ENCODE measurements at places on chromosomes 7 and 10.

DNA sequence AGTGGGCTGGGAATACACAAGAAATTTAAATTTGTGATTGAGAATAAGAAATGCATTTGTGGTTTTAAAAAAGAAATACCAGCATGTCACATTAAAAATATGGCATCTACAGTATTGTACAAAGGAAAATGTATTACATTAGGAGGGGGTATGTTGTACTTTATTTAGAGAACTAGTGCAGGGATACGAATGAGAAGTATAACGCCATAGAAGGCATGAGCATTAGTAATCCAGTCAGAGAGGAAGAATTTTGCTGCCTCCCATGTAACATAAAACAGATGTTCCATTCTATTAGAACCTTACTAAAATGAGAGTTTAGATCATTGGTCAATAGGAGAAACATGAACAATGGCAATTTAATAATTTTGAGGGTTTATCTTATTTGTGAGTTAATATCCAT, 182.2 kb downstream of the ADK start:
- no peak for DNase-seq

- DNase-seq = no peak
These were observed 55.0 kb upstream of the NKX6-2 start for GRCh38 chr10:132840698-132841614.

DNA sequence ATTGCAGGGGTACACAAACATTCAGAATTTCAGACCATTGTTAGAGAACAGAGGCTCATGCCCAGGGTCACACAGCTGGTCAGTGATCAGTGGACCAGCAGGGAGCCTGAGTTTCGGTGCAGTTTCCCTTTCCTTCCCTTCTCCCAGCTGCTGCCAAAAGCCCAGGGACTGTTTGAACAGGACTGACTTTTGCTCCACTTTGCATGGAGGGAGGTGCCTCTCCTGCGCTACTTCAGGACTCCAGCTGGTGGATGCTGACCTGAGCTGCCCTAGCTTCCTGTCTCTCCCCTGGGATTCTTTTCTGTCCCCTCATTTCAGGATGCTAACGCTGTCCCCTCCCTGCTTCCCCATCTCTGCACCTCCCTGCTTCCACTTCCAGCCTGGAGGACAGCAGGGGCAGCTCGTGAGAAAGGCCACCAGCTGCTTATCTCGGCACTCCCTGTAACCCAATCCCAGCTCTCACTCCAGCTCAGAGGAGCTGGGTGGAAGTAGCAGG, 14.5 kb downstream of the SH2D4B start:
- no peak for DNase-seq

- DNase-seq = no peak
These were observed 439 bp upstream of the EMX2 start for GRCh38 chr10:117541909-117542705.

DNA sequence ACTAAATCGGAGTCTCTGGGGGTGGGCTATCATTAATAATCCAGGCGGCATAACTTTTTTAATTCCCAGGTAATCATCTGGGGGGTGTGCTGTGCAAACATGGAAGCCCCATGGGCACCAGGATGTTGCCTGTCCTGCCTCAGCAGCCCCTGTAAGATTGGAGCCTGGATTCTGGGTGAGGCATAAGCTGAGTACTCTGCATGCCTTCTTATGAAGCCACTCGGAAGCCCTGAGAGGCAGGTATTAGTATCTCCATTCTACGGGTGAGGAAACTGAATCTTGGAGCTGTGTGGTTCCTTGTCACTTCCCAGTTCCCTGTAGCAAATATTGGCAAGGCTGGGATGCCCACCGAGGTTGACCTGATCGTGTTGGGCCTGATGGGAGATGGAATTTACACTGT, 7.4 kb upstream of the OPN4 start:
- DNase-seq = no peak

DNA sequence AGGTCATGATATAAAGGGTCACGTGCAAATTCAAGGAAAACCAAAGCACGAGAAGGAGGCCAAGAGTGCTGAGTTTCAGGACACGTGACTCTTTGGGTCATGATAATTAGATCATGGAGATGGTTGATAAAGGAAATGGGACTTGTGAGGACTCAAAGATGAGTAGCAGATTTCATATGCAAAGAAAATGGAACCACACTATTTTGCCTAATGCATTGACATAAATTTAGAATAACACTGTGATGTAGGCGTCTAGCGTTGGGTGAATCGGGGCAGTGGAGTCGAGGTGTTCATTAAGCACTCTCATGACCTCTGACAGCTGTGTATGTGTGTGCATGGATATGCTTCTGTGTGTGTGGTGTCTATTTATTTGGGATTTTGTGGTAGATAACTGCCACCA, 1025.6 kb upstream of the LRRTM3 start:
- DNase-seq = no peak

DNA sequence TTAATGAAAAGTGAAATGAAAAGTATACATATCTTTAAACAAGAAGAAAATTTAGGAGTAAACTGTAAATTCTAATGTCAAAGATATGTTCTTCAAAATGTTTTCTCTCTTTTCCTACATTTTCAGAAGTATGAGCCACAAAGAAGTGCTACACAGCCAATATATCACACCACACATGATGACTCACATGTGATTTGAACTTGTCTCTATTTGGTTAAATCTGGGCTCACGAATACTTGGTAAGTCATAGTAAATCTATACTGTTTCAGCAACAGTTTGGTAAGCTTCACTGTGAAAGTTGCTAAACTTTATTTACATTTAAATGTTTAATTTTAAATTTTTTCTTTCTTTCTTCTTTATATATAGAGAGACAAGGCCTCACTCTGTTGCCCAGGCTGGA, 380.6 kb upstream of the IGFBP3 start:
- DNase-seq = no peak

DNA sequence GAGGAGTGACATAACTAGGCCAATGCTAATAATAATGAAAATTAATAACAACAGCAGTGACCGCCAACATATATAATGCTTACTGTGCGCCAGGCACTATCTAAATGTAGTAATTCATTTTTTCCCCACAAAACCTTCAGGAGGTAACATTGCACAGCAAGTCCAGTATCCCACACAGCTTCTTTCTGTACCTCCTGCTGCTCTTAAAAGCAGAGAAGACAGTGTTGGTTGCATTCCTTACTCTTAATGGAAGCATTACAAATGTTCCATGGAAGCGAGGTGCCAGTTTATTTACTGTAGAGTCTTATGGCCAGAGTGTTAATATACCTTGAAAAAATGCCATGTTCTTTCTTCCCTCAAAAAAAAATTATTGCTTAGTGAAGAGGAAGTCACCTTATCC, 168.2 kb downstream of the LRRC4 start:
- DNase-seq = no peak

GRCh38 chr7:100623951-100624824, 11.8 kb downstream of the MOSPD3 start:
- DNase-seq = no peak

DNA sequence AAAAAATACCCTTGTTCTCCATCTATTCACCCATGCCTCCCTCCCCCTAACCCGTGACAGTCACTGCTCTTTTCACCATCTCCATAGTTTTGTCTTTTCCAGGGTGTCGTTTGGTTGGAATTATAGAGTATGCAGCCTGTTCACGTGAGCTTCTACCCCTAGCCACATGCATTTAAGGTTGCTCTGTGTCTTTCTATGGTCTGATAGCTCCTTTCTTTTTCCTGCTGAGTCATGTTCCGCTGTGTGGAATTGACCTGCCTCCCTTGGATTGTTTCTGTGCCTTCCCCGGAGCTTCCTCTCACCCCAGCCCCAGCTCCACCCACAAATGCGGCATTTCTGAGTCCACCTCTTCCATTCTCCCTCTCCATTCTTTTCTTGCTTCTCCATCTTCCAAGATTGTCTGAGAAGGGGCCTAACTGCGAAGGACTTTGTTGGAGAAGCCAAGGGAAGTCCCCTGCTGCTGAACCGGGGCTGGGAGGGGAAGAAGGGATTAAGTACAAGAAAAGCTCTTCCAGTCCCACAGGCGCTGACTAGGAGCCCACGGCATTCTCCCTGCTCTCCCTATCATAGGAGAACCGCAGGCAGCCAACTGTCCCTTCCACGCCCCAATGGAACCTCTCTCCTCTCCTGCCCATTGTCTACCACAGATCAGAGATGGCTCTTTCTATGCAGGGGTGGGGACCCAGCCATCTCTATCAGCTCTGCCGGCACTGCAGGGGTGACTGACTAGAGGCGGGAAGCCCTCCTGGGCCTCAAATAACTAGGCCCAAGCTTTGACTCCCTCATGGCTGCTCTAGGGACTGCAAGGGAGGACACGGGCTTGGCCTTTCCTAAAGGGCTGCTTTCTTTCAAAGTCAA, 87.5 kb upstream of the ANLN start:
- DNase-seq = no peak

GRCh38 chr10:5606864-5607263, 59.5 kb downstream of the ASB13 start:
- no peak for DNase-seq

DNA sequence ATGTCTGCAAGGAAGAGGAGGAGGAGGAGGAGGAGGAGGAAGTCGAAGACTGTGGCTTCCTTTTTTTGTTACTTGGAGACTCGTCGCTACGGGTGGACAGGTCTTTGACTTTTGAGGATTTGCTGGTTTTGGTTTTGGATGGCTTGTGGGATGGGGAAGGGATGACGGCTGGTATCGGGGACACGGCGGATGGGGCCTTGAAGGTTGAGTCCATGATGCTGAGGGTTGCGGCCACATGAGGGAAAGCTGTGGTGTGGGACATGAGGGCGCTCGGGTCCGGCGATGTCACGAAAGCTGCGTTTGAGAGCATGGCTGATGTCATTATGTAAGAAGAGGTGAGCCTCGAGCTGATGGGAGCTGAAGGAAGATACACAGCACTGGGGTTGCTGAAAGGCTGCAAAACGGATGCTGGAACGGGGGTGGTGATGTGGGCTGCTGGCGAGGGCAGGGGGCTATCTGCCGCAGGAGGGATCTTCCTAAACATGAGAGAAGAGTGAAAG, 33.1 kb upstream of the EFCAB10 start:
- DNase-seq = no peak

- no peak for DNase-seq
These were observed 645.9 kb downstream of the ARL4A start for GRCh38 chr7:13333371-13333770.

- DNase-seq = no peak
These were observed 117.5 kb downstream of the NSUN6 start for GRCh38 chr10:18533896-18534295.

- DNase-seq = no peak
These were observed 38.6 kb downstream of the STEAP4 start for GRCh38 chr7:88268051-88268450.

GRCh38 chr7:138125119-138125518, 48.9 kb downstream of the AKR1D1 start:
- no peak for DNase-seq

- DNase-seq = no peak
These were observed 60.0 kb upstream of the KLF14 start for GRCh38 chr7:130793855-130794618.

DNA sequence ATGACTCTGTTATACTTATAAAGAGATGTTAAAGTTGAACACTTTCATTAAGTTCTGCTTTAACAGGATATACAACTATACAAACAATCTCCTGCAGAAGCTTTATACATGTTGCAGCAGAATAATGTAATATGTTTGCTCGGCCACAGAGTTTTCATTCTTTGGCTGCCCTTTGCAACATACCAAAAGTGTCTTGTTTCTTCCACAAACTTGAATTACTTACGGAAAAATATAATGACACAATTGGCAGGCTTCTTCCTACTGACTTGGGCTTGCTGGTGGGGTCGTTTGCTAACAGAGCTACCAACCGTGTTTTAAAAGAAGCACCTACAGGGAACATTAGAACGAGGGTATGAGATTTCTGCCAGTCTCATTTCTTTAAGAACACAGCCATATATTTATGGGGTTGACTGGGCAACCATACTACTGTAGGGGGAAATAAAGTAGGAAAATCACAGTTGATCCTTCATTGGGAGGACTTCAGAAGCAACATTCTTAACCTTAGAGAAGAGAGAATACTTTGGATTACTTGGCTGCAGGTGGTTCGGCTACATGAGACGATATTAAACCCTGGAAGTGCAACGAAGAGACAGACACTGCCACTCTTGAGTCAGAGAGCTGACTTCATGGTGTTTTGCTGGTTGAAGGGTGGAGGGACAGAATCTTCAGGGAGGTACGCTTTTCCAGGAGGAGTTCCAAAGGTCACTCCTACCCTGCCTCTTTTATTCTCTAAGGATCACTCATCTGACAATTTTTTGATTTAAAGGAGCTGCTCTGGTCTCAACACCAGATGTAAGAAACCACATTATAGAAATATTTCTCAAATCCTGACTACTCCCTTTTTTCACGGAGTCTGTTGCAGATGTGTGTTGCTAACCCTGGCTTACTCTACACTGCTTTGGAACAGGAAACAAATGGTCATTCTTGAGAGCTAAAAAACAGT, 123.9 kb downstream of the SEMA3C start:
- DNase-seq = no peak

GRCh38 chr10:89419548-89419947, 5.2 kb downstream of the IFIT5 start:
- DNase-seq = no peak

DNA sequence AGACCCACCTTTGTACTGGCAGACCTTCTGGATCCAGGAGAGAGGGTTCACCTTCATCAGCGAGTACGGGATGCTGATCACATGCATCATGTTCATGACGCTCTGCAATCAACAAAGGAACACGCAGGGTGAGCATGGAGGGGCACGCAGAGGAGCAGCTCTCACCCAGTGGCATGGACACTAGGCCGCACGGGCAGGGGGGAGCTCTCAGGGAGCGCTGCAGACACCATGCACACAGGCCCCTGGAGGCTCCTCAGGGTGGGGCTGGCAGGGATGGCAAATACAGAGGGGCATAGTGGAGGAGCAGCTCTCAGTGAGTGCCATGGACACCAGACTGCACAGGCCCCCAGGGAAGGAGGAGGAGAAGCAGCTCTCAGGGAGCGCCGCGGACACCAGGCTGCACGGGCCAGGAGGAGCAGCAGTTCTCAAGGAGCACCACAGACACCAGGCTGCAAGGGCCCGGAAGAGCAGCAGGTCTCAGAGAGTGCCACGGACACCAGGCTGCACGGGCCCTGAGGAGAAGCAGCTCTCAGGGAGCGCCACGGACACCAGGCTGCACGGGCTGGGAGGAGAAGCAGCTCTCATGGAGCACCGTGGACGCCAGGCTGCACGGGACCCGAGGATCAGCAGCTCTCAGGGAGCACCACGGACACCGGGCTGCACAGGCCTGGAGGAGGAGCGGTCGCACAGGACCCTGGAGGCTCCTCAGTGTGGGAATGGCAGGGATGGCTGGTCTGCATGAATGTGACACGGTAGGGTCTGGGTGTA, 249.5 kb downstream of the ZMYND11 start:
- DNase-seq = no peak

GRCh38 chr7:84452618-84453017, 258.0 kb upstream of the SEMA3A start:
- DNase-seq = no peak

- DNase-seq = no peak
These were observed 68.0 kb downstream of the PIP4K2A start for GRCh38 chr10:22646388-22646853.

- DNase-seq = no peak
These were observed 8.2 kb downstream of the FOXP2 start for GRCh38 chr7:114422507-114423501.

DNA sequence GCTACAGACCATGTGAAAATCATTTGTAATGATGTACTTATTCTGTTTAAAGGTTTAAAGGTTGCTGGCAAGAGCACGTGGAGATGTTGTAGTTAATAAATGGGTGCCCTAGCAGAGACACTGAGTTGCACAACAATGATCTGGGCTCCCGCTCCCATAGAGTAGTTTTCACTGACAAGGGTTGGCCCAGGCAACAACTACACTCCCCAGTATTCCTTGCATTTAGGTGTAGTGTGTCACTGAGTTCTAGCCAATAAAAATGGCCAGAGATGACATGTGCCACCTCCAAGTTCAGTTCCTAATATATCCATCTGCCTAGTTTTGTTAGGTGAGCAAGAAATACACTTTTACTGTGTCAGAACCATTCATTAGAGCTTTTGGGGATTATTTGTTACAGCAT, 392.1 kb upstream of the MTPN start:
- no peak for DNase-seq

Measured in stimulated activated naive CD4-positive, alpha-beta T cell treated with Interleukin-2 at 50 U/mL for 16 hours (primary cell).